Activated naive CD4-positive, alpha-beta T cell treated with anti-CD3 and anti-CD28 coated beads, Interleukin-2, amount 50 U/mL, for 16 hours (primary cell): ENCODE measurements at places on chromosomes 2 and 18.

GRCh38 chr18:14949800-14950664 is 202.1 kb downstream of the ANKRD30B start:
- no peak for DNase-seq

GRCh38 chr2:65397122-65397521 is 35.3 kb downstream of the SPRED2 start:
- no peak for DNase-seq

- no peak for DNase-seq
Observed at GRCh38 chr2:162037028-162037795, 36.8 kb downstream of the DPP4 start.

DNA sequence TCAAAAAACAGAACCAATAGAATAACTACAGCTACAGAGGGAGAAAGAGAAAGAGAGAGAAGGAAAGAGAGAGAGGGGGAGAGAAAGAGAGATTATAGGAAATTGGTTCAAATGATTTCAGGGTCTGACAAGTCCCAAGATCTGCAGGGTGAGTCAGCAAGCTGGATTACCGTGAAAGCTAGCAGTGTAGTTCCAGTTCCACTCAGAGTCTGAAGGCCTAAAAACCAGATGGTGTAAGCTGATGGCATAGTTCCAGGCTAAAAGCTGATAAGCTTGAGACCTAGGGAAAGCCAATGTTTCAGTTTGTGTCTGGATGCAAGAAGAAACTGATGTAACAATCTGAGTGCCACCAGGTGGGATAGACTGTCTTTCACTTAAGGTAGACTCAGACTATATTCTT is 397.7 kb downstream of the TRIB2 start:
- no peak for DNase-seq

DNA sequence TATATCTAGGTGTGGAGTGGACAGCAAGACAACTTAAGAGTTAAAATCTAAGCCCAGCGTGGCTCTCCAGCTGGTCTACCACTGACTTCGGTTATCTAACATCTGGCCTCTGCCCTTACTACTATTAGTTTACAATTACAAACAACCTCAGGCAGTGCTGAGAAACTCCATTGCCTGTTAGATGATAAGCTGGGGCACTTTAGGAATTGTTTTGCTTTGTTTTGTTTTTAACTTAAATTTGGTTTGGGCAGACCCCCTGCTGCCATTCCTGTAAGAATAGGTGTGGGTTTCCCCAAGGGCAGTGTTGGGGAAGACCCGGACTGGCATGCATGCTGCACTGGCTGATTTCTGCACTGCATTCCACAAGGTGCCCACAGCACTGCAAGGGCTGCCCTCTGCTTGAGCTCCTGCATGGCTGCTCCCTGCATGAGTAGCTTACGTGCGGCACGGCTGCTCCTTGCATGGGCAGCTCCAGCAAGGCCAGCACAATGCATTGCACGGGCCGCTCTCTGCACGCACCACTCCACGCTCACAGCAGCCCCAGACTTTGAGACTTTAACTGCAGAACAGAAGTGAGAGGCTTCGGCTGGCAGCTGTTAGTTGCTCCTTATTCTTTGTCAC is 74.2 kb upstream of the SERTAD2 start:
- no peak for DNase-seq

DNA sequence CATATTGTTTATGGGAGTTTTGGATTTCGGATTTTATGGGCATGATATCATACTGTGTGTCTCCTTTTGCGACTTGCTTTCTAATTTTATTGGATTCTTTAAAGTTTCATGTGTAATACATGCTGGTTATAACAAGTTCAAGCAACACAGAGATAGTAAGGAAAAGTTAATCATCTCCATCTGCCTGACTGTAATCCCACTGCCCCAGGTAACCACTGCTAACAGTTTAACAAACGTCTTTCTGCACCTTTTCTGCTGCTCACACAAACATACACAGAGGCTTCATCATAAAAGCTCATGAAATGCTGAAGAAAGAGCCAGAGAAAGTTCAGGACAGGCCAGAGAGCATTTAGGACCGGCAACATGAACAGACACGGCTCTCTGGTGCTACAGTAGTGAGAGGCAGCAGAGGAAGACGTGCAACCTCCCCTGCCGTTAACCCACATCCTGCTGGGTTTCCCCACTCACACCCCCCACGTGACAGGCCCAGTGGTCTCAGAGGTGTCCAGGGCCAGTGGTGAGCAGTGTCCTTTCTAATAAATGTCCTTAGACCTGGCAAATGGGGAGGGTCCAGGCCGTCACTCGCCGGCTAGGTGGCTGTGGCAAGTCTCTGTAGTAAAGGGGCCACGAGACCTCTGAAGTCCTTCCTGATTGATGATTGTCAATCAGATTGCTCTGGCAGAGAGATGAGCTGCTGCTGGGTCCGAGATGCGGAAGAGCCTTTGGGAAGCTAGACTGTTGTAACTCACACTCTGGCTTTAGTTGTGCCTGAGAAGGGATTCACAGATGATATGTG is 43.0 kb upstream of the SLC1A4 start:
- peak; percentile 44 for DNase-seq

GRCh38 chr2:174713686-174714085 is 50.6 kb downstream of the CHRNA1 start:
- no peak for DNase-seq

DNA sequence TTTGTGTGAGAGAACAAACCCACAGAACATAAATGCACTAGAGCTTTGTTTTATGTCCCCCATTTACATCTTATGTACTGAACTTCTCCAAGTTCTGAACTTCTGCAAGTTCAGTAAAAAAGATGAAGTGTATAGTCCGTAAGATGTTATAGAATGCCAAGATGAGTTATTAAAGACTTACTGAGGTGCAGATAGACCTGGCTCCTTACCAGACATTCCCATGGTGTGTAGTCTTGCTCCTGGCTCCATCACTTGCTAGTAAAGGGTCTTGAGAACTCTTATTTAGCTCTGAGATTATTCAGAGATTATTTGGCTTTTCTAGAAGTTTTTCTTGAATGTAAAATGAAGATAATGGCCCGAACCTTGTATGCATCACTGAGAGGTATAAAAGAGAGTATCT is 16.8 kb downstream of the GULP1 start:
- DNase-seq: no peak

DNA sequence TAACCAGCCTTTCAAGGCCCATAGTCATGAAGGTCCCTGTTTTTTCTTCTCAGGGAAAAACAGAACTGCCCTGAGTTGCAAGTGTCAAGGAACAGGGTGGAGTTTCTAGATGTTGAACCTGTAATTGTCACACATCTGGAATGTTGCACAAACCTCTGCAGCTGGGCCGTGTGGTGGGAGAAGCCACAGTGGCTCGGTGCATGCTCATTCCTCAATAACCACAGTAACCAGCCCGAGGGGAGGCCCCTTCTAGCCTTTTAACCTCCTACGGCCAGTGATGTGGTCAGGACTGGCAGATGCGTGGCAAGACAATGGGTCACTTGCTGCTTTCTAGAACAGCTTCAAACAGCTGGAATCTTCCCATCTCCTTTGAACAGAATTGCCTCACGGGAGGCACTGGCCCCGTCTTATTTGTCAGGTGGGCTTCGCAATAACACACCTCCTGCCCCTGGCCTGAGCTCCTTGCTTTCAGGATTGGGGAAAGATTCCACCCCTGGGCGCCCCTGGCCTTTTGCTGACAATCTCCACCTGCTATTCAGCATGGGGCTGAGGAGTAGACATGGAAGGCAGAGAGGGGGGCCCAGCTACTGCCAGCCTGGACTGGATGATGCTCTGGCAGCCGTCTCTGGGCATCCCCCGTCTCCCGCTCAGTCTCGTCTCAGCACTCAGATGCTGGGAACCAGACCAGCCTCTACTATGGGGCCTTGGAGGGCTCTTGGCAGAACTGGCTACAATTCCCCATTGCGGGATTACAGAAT is 102.9 kb downstream of the KLHL29 start:
- no peak for DNase-seq

DNA sequence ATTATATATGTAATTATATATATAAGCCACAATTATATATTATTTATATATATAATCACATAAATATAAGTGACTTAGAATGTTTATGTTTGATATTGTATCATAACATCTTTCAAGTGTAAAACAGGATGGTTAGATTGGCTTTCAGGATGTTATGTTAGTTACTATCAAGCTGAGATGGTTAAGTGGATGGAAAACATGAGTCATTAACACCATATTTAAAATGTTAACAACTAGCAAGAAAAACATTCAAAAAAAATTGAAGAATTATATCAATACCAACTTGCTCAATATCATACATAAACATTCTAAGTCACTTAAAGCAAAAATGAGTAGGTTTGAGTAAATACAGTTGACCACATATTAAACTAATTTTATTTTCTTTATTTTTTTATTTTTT is 21.8 kb upstream of the RAB27B start:
- no peak for DNase-seq

DNA sequence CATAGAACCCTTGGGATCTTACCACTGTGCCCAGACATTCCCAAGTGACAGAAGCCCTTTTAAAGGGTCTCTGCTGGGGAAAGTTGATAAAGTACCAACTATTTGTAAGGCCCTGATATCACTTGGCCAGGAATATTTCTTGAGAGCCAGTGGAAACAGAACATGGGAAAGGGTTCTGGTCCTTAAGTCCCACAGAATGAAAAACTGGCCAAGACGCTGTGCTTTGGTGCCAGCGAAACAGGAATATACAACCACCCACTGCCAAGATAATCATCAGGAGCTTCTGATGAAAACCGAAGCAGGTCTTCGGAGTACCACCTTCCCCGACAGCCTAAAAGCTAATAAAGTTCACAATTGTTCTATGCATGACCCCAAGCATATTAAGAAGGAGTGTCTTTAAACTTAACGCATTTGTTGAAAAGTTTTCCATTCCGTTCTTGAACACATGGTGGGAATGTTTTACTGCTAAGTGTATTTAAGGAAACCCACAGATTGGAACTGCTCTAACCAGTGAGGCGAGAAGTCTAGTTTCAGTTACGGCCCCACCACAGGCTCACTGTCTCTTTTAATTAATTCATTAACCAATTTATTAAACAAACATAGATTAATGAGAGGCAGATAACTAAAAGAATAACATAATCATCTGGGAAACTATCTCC is 152.6 kb downstream of the ANKRD44 start:
- DNase-seq: no peak

DNA sequence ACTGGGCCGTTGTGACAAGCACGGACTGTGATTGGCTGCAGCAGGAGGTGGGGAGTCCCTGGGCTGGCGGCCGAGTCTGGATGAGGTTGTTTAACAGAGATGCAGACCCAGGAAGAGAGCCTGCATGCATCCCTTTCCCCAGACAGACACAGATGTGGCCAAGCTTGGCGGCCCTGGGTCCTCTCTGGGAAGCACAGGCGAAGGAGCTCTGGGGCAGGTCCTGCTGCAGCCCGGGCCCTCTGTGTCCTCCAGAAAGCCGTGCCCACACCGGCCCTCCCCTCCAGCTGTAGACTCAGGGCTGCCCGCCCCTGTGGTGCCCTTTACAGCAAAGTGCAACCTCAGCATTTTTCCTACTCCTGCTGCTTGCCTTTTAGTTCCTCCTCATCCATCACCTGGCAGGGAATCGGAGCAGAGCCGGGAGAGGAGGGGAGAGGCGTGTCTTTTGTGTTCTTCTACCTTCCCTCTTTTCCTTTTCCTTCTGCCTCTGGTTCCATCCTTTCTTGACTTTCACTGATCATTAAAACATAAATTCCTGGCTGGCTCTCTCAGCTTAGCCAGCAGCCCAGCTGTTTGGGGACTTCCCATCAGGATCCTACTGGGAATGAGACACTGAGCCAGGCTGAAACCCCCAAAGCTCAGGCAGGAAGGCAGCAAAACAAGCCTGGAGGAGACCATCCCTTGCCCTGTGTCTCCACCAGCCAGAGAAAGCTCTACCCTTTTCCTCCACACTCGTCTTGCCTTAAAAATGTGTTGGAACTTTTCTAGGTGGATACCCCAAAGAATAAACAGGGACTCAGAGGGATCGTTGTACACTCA is 75.0 kb downstream of the CTIF start:
- no peak for DNase-seq

- DNase-seq: no peak
Observed at GRCh38 chr2:186950694-186951093, 101.7 kb upstream of the ZSWIM2 start.

DNA sequence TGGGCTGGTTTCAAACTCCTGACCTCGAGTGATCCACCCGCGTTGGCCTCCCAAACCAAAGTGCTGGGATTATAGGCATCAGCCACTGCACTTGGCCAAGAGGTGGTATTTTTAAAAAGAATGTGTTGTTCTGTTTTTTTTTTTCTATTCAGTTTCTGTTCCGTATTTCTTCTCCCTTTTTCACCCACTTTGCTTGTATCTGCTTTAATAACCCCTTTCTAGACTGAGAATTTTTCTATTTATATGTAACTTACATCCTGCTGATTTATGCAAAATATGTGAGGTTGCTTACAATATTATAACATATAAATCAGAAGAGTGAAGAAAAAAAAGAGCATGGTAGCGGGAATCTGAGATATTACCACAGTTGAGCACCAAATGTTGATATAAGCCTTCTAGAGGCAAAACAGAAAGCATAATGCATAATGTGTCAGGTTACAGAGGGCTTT is 17.2 kb upstream of the LYPD6B start:
- no peak for DNase-seq

- no peak for DNase-seq
Observed at GRCh38 chr2:157830696-157831570, 45.2 kb downstream of the ACVR1 start.
